Activated CD4-positive, alpha-beta memory T cell treated with anti-CD3 and anti-CD28 coated beads, Interleukin-2, amount 10 ng/mL, durations not matched to agents 7 days and 5 days (primary cell): ENCODE measurements at places on chromosomes 2 and 18. TPM values are rescaled to one million over a fixed set of nuclear protein-coding genes. Genes with fewer than 3 reads are reported as not detected.

RFTN2 gene
- total RNA-seq, result not detected

SCN2A gene
- not detected for total RNA-seq

TMEM182 gene
- total RNA-seq, result 2.2 TPM

POTEC gene
- total RNA-seq, result not detected

KCNF1 gene
- not detected for total RNA-seq

TANC1 gene
- total RNA-seq, result 0.55 TPM

BBS5 gene
- 0.90 TPM for total RNA-seq

SLC4A3 gene
- total RNA-seq, result not detected

CHMP1B gene
- total RNA-seq, result 28.0 TPM

TDRD15 gene
- not detected for total RNA-seq

UGT1A8 gene
- total RNA-seq, result not detected

SIX3 gene
- 0.13 TPM for total RNA-seq

IL36A gene
- total RNA-seq, result not detected

HOXD1 gene
- not detected for total RNA-seq

CABYR gene
- total RNA-seq, result 0.95 TPM
